ENCODE measurements at places on chromosomes 1 and 21. TPM values are rescaled to one million over a fixed set of nuclear protein-coding genes. Genes with fewer than 3 reads are reported as not detected.

DNA sequence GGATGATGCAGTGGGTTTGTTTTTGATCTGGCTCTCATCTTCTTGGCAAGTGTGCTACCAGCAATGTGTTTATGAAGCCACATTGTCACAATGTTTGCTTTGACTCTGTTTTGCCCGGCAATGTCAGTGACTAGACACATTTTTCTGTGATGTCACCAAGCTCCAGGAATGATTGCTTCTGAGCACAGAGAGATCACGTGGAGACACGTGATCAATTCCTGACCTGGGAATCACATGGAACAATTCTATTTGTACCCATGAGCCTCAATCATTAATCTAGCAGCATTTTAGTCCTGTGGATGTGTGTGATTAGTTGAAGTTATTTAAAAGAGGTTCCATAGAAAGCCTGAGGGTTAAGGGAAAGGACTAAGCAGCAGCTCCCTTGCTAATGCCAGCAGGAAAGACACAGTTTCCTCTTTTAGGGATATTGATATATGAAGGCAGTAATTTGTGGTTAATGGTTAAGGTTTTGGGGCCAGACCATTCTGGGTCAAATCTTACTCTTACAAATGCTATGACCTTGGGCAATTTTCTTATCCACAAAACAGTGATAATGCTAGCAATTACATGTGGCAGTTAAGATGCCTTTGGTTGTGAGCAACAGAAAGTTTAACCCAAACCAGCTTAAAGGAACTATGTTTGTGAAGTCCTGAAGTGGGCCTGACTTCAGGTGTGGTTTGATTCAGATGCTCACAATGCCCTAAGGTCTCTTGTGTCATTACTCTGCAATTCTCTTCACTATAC is 59.0 kb downstream of the FASLG start:
- H3K4me3 ChIP-seq, result no peak overlapping the region
- H3K4me1 ChIP-seq, result no peaks in the 10 kb centered on the region
- H3K36me3 ChIP-seq, result no peaks in the 10 kb centered on the region
- H3K27ac ChIP-seq, result no peak overlapping the region
- no peak for DNase-seq

GRCh38 chr1:177800400-177801088 is 169.3 kb downstream of the SEC16B start:
- no peak overlapping the region for H3K27ac ChIP-seq
- no peaks in the 10 kb centered on the region for H3K36me3 ChIP-seq
- no peaks in the 10 kb centered on the region for H3K4me1 ChIP-seq
- no peaks in the 10 kb centered on the region for H3K27me3 ChIP-seq

DNA sequence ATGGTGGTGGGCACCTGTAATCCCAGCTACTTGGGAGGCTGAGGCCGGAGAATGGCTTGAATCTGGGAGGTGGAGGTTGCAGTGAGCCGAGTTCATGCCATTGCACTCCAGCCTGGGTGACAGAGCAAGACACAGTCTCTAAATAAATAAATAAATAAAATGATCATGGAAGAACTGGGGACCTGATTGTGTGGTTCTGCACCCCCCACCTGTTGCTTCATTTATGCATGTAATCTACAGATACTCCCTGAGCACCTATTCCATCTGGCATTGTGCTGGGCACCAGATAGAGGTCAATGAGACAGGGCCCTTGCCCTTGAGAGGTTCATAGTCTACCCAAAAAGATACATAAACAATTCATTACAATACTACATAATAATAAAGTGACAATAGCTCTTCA is 11.0 kb upstream of the RHBG start:
- no peak overlapping the region for H3K27ac ChIP-seq
- H3K4me3 ChIP-seq, result no peak overlapping the region
- H3K27me3 ChIP-seq, result no peaks in the 10 kb centered on the region
- no peak for DNase-seq

GRCh38 chr21:29313662-29314408 is 15.1 kb downstream of the BACH1 start:
- no peak overlapping the region for H3K4me3 ChIP-seq
- no peak for DNase-seq
- peaks cover 62% of the 10 kb centered on the region for H3K4me1 ChIP-seq

DAB1 gene
- total RNA-seq, result 0.25 TPM

LAMB3 gene
- total RNA-seq, result 68.8 TPM
